ENCODE measurements at places on chromosomes 12 and 14.

DNA sequence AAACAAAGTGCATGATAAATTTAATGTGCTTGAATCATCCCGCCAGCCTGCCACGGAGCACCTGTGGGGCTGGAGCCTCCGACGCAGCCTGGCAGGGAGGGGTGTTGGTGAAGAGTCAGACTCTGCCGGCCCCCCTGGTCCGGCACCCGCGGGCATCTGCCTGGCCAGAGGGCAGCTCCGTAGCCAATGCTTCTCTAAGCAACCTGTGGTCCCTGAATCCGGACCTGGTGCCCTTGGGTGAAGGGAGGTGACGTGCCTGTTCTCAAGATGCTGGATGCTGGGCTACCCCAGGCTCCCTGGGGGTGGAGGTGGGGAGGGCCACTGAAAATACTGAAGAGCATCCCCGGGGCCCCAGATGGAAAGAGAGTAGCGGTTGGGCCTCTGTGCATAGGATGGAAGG is 158.6 kb upstream of the C14orf180 start:
- no peak for DNase-seq

- DNase-seq, result peak; percentile 60
These were observed 527.7 kb downstream of the FUT8 start for GRCh38 chr14:65940056-65940735.

GRCh38 chr12:30748147-30748546 is 6.6 kb downstream of the CAPRIN2 start:
- DNase-seq, result no peak

- no peak for DNase-seq
These were observed 585.4 kb downstream of the SNAPC1 start for GRCh38 chr14:62347562-62348011.

- no peak for DNase-seq
These were observed 1.1 kb upstream of the HDAC7 start for GRCh38 chr12:47820631-47821345.

- no peak for DNase-seq
These were observed 285.3 kb downstream of the DPF3 start for GRCh38 chr14:72608391-72609204.

- no peak for DNase-seq
These were observed 200.9 kb upstream of the CAND1 start for GRCh38 chr12:67068204-67068731.

DNA sequence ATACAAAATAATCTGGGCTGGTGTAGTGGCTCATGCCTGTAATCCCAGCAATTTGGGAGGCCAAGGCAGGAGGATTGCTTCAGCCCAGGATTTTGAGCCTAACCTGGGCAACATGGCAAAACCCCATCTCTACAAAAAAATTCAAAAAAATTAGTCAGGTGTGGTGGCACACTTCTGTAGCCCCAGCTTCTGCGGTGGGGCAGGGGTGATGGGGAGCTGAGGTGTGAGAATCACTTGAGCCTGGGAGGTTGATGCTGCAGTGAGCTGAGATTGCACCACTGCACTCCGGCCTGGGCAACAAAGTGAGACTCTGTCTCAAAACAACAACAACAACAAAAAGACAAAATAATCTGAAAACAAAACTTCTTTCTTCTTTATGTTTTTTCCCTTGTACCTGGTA is 66.0 kb downstream of the TC2N start:
- DNase-seq, result no peak

- DNase-seq, result no peak
These were observed 20.0 kb downstream of the PROX2 start for GRCh38 chr14:74855945-74856344.
